ENCODE measurements at places on chromosomes 7 and 10. TPM values are rescaled to one million over a fixed set of nuclear protein-coding genes. Genes with fewer than 3 reads are reported as not detected.

DNA sequence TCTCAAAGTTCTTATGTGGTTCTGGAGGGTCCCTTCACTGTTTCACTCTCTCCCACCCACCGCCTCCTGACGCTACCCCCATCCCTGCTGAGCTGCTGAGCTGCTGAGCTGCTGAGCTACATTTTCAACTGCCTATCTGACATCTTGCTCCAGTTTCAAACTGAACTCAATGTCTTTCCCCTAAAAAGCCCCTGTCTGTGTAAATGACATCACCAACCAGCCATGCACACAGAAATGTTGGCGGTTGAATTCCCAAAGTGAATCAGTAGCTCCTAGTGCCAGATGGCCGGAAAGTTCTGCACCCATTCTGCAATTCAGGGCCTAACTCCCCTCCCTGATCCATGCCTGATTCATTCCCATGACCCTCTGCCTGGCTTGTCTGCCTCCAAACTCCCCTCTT, 71.2 kb downstream of the WNT2 start:
- no peak for DNase-seq

The DCLRE1C gene
- total RNA-seq: 10.8 TPM

DNA sequence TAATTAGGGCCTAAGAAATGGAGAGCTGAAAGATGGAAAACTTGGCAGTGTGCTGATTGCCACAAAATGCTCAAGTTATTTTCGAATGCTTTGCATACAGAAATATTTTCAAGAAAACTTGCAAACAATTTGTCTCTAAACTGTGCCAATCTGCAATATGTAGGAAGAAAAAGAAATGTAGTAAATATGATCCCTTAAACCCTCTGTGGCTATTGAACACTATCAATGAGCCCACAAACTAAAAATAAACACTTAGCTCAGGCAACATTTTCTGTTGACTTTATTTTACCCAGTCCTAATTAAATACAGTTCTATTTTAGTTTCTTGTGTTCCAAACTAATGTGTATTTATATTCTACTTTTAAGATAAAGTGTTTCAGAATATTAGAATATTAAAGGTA, 342.1 kb downstream of the SEMA3D start:
- no peak for DNase-seq

The NMT2 gene
- total RNA-seq: 18.4 TPM

GRCh38 chr10:70321233-70321632, 37.4 kb upstream of the NPFFR1 start:
- no peak for DNase-seq

DNA sequence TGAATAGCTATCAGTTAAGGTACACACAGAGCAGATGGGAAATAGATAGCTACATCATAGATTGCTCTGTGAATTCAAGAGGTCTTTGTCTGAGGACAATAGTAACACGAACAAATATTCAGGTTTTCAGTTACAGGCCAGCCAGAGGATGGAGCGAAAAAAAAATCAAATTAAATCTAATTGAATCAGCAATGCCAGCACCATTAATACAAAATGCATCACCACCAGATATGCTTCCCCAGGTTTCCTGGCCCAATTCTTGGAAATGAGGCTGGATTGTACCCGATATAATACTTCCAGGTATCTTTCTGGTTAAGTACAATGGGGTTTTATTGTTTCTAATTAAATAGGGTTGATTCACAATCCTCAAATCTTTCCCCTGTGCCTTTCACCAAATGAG, 975.8 kb upstream of the AUTS2 start:
- no peak for DNase-seq

The GSTO1 gene
- total RNA-seq: 81.6 TPM

DNA sequence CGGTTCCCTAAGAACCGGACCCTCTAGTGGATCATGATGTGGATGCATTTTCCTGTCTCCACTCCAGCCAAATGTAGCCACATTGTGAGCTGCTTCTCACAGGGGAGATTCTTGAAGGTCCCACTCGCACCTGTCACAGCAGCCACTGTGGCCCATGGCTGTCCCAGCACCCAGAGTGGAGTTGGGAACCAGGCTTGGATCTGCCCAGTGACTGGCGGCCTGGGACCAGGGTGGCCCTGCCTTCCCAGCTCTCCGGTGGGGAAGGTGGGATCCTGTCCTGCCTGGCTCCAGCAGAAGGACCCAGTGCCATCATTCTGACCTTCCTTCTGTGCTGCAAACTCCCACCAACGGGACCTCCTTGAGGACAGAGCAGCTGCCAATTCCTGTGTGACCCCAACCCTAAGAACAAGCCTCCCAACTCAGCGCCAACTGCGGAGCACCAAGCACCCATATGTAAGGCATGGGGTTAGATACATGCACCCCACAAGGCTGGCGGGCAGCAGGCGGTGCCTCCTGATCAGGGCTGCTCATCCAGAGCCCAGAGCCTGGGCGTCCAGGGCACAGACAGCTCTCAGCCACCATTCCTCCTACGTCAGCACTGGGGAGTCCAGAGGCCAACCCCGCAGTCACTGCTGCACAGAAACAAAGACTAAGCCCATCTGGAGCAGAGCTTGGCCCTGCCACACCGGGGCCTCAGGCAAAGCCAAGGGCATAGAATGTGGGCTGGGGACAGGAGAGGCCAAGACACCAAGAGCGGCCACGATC, 28.8 kb downstream of the EBF3 start:
- no peak for DNase-seq

DNA sequence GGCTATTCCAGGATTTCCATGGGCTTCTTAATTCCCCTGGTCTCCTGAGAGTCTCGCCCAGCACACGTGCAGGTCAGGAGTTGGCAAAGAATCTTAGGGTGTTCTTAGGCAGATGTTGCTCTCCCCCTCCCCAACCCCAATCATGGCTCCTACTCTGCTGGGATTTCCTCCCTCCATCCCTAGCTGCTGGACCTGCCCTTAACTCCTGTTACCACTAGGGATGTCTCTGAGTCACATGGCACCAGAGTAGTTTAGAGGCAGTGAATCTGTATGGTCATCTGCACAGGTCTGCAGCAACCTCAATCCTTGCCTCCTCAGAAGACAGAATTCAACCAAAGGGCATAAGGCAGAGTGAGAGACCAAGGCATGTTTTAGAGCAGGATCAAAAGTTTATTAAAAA, 51.8 kb upstream of the CHST3 start:
- no peak for DNase-seq

The ACBD7 gene
- total RNA-seq: not detected

- DNase-seq: no peak
These were observed 35.2 kb upstream of the FZD1 start for GRCh38 chr7:91228927-91229558.

GRCh38 chr10:75400163-75400770, 1.3 kb downstream of the ZNF503 start:
- DNase-seq: peak; percentile 55

DNA sequence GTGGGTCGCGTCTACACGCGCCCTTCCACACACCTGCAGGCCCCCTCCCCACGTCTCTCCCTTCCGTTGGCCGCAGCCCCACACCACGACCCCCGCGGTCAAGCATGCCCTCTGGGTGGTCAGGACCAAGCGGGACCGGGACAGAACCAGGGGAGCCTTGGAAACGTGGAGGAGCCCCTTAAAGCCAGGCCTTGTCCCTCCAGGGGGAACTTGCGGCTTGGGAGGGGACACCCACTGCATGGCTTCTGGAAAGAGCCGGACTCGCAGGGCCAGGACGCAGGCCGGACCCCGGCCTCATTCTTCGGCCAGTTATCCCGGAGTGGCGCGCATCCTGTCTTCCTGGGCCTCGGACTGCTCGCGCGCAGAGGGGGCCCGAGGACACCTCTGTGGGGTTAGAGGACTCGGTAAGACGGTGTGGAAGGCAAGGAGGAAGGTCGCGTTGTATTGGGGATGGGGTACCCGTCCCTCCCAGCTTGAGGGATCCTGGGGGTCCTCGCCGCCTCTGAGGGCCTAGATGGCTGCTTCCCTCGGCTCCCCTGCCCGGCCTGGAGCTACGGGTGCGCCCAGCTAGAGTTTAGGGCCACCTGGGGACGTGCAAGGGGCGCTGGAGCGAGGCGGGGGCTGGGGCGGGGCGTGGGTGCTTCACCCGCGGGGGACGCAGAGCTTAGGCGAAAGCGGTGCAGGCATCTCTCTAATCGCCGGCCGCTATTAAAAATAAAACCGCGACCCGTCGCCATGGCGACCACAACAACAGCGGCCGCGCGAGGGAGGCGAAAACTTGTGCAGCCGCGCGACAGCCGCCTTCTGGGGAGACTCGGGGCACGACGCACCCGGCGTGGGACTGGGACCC, 1.8 kb upstream of the PDGFA start:
- peak; percentile 75 for DNase-seq

DNA sequence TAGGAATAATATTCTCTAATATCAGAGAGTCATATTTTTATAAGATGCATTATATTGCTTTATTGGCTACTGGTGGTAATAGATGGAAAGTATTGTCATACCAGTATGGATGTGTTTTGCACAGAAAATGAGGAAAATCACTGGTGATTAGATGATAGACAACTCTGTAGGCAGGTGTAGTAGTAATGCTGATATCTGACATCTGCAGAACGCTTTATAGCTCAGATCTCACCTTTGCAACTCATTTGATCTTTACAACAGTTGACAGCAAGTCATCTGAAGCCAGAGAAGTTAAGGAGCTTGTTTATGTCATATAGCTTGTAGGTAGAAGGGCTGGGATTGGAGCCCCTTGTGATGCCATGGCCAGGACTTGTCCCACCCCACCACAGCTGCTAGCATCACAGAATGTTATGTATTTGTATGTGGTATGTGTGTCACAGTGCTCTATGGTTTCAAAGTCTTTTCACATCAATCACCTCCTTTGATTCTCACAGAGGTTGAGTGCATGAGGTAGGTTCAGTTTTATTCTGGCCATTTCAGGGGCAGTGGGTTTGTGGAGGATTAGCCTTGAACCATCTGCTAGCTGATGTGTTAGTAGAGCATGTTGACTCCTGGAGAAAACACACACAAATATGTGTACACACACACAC, 140.0 kb downstream of the SORCS3 start:
- no peak for DNase-seq

DNA sequence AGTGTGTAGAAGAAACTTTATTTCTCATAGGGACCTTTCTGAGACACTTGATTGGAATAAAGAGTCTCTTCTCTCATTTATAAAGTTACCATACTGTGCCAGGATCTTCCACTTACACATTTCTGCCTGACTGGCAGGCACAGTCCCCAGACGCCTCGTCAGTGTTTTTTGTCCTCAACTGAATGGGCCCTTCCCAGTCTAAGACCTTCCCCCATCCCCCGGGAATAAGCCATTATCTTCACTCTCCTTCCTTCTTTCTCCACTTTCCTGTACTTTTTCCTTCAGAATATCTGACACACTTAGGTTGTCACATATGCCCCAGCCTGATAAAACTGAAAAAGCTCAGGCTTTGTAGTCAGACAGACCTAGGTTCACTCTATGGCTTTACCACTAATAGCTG, 35.3 kb upstream of the KCNIP2 start:
- no peak for DNase-seq

The EIF5AL1 gene
- total RNA-seq: 0.16 TPM

The ARHGAP22 gene
- 8.2 TPM for total RNA-seq

DNA sequence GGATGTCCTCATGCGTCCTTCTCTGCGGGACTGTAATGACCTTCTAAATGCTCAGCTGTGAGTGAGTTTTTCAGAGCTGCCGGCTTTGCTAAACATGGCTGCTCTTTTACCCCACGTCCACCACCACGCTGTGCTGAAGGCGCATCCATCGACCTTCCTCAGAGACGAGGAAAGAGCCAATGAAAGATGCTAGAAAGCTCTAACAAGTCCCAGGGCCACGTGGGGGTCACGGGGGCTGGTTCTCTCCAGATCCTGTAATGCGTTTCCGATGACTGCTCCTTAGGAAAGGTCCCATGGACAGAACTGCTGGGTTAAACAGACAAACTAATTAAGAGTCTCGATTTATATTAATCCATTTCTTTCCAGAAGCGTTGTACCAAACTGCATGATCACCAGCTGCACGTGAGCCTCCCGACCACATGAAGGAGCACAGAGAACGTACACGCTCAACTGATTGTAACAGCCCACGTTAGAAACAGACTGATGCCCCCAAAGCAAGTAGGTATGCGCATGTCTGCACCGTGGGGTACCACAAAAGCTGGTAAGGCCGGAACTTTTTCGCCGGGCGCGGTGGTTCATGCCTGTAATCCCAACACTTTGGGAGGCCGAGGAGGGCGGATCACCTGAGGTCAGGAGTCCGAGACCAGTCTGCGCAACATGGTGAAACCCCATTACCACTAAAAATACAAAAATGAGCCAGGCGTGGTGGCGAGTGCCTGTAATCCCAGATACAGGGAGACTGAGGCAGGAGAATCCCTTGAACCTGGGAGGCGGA, 109.6 kb downstream of the TCERG1L start:
- no peak for DNase-seq

DNA sequence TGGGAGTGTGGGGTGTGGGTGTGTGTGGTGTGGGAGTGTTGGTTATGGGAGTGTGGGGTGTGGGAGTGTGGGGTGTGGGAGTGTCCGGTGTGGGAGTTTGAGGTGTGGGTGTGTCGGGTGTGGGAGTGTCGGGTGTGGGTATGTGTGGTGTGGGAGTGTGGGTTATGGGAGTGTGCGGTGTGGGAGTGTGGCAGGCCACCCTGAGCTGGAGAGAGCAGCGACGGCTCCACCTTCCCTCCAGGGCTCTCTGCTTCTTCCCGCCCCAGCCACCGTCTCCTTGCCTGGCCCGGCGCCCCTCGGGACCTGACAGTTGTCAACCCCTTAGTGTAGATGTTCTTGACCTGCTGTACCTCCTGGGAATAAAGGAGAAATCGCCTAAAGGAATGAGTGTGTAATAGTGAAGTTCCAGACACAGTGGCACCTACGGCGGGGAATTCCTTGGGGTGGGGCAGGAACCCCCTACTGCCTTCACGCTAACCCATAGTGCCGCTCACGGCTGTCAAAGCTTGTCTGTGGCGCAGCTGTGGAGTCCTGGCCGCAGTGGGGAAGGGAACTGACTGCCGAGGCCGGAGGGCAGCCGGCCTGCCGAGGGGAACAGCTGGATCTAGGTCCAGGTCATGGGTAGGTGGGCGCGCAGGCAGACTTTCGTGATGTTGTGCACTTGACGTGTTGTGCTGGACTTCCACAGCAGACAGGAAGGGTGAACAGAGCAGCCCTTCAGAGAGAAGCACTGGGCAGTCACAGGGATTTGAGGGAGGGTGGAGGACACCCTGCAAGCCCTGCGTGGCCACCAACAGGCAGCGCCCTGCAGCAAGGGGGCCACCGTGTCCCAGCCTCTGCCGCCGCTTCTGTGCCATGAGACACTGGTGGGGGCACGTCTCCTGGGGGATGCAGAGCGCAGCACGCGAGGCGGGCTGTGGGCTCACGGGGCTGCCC, 49.0 kb upstream of the EN2 start:
- no peak for DNase-seq

DNA sequence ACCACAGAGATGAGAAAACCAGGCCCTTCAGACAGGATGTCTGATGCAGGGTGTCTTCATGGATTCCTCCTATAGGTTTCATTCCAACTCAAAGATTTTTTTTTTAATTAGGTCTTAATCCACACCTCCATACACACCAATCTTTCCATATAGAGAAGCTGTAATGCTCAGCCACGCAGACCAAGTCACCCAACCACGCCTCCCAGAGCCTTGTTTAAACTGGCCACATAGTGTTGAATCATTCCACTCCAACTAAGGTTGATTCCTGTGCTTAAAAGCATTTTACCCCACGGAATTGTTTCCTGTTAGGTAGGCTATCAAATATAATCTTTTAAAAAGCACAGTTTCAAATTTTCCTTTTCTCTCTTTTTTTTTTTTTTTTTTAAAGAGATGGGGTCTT, 153.6 kb downstream of the TYW1B start:
- DNase-seq: no peak

The HNRNPA2B1 gene
- 282 TPM for total RNA-seq

GRCh38 chr10:29794776-29795611, 160.2 kb upstream of the SVIL start:
- no peak for DNase-seq

GRCh38 chr7:111256391-111256790, 165.5 kb downstream of the LRRN3 start:
- no peak for DNase-seq

All from breast epithelium (tissue), 4 donors.